Activated B cell treated with CpG ODN at 0.5 μM for 24 hours (primary cell): ENCODE measurements at places on chromosomes 16 and 17. TPM values are rescaled to one million over a fixed set of nuclear protein-coding genes. Genes with fewer than 3 reads are reported as not detected.

Gene SPPL2C
- not detected in 2 replicates for total RNA-seq

Gene EFCAB13
- total RNA-seq = 23.6 and 25.4 TPM in 2 replicates

Gene CDR2L
- not detected in 2 replicates for total RNA-seq

Gene AOC2
- total RNA-seq = 2.0 and 3.9 TPM in 2 replicates

Gene RGS11
- total RNA-seq = not detected in 2 replicates

Gene CDRT15
- not detected in 2 replicates for total RNA-seq

Gene TEKT1
- total RNA-seq = not detected in 2 replicates

Gene VMO1
- total RNA-seq = not detected in 2 replicates

Gene CRHR1
- total RNA-seq = not detected in 2 replicates

Gene PITPNM3
- total RNA-seq = 0.69 and 1.1 TPM in 2 replicates

Gene PYDC1
- total RNA-seq = 0.27 TPM in 1 of 2 replicates, not detected in the other

Gene HOXB5
- total RNA-seq = not detected in 2 replicates

Gene ARL5C
- not detected in 2 replicates for total RNA-seq

Gene ZNF200
- 13.6 and 15.1 TPM in 2 replicates for total RNA-seq

Gene SP2
- 26.5 and 28.5 TPM in 2 replicates for total RNA-seq

Gene BCO1
- not detected in 2 replicates for total RNA-seq

Gene ENO3
- total RNA-seq = 26.3 and 29.5 TPM in 2 replicates

Gene MAPK7
- 20.0 and 24.0 TPM in 2 replicates for total RNA-seq

Gene TBC1D26
- 0.18 TPM in 1 of 2 replicates, not detected in the other for total RNA-seq

Gene ESRP2
- total RNA-seq = 0.10 and 0.40 TPM in 2 replicates

Gene TP53TG3
- not detected in 2 replicates for total RNA-seq

Gene GRN
- 229 and 250 TPM in 2 replicates for total RNA-seq

Gene DPEP3
- total RNA-seq = 0.29 and 0.38 TPM in 2 replicates

Gene SLC35G6
- total RNA-seq = not detected in 2 replicates

Gene GCGR
- 0.20 TPM in 1 of 2 replicates, not detected in the other for total RNA-seq

Gene DNAH17
- 0.13 and 0.29 TPM in 2 replicates for total RNA-seq

Gene NPIPA2
- 3.5 and 5.0 TPM in 2 replicates for total RNA-seq

Gene CMIP
- 62.4 and 76.3 TPM in 2 replicates for total RNA-seq

Gene SPIRE2
- 0.46 and 1.2 TPM in 2 replicates for total RNA-seq

Gene C16orf96
- 0.13 and 0.15 TPM in 2 replicates for total RNA-seq

Gene PFN1
- total RNA-seq = 1,071 and 1,072 TPM in 2 replicates

Gene NAE1
- total RNA-seq = 53.7 and 54.1 TPM in 2 replicates

Gene COL1A1
- total RNA-seq = 8.8 and 9.2 TPM in 2 replicates

Gene KRTAP9-4
- not detected in 2 replicates for total RNA-seq

Gene SPNS2
- 0.38 TPM in 1 of 2 replicates, not detected in the other for total RNA-seq

Gene MYH8
- total RNA-seq = not detected in 2 replicates

Gene TP53TG3C
- total RNA-seq = not detected in 2 replicates

Gene NHLRC4
- 0.83 and 1.0 TPM in 2 replicates for total RNA-seq

Gene TLCD3A
- 2.8 and 3.1 TPM in 2 replicates for total RNA-seq

Gene SLC47A1
- total RNA-seq = 0.11 and 0.44 TPM in 2 replicates

Gene CIBAR2
- not detected in 2 replicates for total RNA-seq

Gene DNAH3
- not detected in 2 replicates for total RNA-seq

Gene OR4D2
- total RNA-seq = not detected in 2 replicates

Gene TAC4
- not detected in 2 replicates for total RNA-seq

Gene KRT31
- not detected in 2 replicates for total RNA-seq

Gene XAF1
- total RNA-seq = 50.4 and 62.5 TPM in 2 replicates

Gene CBX8
- total RNA-seq = 4.0 and 4.9 TPM in 2 replicates

Gene KRTAP2-3
- total RNA-seq = not detected in 2 replicates

Gene TBC1D10B
- 46.3 and 50.2 TPM in 2 replicates for total RNA-seq
